ENCODE measurements at places on chromosomes 11 and 22.

- no peak for DNase-seq
Measured at GRCh38 chr11:34911676-34912075, 4.5 kb downstream of the APIP start.

- DNase-seq = peak; percentile 3
Measured at GRCh38 chr11:120130176-120130980, 7.5 kb downstream of the TRIM29 start.

DNA sequence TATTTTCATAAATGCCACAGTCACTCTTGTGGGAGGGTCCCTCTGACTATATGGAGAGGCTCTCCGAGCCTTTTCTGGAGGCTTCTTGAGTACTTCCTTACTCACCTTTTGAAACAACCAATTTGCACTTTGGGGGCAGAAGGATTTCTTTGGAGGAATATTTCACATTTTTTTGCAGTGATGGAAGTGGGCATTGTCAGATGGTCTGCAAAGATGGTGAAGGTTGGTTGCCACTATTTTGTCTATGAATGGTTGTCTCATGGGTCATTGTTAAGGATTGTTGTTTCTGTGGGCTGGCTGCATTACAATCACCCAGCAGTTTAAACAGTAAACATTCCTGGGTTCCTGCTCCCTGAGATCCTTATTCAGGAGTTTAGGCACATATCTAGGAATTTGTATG is 388.2 kb downstream of the TMEM135 start:
- no peak for DNase-seq

GRCh38 chr11:115848080-115848479 is 343.9 kb upstream of the CADM1 start:
- no peak for DNase-seq

DNA sequence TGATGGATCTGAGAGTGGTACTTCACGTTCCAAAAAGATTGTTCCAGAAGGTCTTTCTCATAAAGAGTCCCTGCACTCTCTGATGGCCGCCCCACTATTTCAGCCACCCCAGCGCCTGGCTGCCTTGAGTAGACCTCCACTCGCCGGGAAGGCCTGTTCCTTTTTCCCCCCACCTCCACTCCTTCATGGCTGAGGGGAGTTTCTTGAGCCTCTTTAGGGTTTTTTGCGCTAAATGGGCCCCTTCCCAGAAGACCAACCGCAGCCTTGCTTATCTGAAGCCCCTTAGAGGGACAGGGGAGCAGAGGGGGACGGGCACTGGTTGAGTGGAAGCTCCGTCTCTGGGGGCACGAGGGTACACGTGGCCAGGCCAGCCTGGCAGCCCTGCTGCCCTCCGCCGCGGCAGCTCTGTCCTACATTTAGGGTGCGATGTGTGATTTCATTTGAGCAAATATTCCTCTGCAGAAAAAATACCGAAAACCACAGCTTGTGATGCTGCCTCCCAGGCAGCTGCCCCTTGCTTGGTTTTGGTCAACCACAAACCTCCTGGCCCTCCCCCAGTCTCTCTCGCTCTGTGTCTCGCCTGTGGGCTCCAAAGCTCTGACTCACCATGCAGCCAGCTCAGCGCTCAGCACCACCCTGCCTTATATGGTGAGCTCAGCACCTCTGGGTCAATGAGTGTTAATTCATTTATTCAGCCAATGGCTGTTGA is 88.7 kb downstream of the TP53I11 start:
- no peak for DNase-seq

DNA sequence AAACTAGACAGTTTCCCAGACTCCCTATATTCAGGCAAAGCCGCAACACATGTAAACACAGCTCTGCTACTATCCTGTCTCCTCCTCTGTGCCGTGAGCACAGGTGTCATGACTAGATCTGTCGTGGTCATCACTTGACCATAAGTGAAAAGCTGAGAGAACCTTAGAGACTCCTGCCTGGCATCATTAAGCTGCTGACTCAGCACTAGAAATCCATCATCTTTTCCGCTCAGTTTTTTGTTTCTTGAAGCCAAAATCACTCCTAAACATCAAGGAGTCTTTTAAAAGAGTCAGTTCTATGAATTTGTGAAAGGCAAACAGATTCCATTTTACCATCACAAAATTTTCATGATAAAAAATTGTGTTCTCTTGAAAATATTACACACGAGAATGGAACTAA is 102.5 kb upstream of the TP53AIP1 start:
- DNase-seq = no peak

- no peak for DNase-seq
Measured at GRCh38 chr11:75188671-75189070, 37.8 kb downstream of the SLCO2B1 start.

- DNase-seq = no peak
Measured at GRCh38 chr11:12853652-12854296, 155.3 kb upstream of the RASSF10 start.

Measured in mesothelial cell of epicardium (in vitro differentiated cells).